ENCODE measurements at places on chromosomes 3 and 15.

GRCh38 chr3:59783468-59783988 lies 733.7 kb upstream of the CFAP20DC start:
- DNase-seq, result no peak

GRCh38 chr3:12479919-12480427 lies 4.3 kb upstream of the TSEN2 start:
- DNase-seq, result peak; percentile 42

GRCh38 chr15:75158402-75158801 lies 43.3 kb upstream of the C15orf39 start:
- no peak for DNase-seq

GRCh38 chr3:124202754-124203153 lies 210.8 kb upstream of the ROPN1 start:
- DNase-seq, result no peak

DNA sequence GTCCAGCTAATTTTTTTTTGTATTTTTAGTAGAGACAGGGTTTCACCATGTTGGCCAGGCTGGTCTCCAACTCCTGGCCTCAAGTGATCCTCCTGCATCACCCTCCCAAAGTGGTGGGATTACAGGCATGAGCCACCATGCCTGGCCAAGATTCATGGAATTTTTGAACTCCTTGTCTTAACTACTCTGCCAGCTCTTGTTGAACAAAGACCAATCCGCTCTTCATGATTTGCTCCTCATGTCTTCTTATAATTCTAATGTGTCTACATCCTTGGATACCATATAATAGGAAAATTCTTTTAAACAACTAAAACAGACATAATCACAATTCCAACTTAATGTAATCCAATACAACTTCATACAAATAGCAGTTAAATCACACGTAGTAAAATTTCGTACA lies 21.3 kb downstream of the UBA5 start:
- no peak for DNase-seq

GRCh38 chr15:45862034-45862433 lies 227.2 kb downstream of the SQOR start:
- DNase-seq, result no peak

GRCh38 chr3:81863756-81864155 lies 102.3 kb upstream of the GBE1 start:
- no peak for DNase-seq

GRCh38 chr15:31815411-31816155 lies 214.7 kb upstream of the CHRNA7 start:
- no peak for DNase-seq

DNA sequence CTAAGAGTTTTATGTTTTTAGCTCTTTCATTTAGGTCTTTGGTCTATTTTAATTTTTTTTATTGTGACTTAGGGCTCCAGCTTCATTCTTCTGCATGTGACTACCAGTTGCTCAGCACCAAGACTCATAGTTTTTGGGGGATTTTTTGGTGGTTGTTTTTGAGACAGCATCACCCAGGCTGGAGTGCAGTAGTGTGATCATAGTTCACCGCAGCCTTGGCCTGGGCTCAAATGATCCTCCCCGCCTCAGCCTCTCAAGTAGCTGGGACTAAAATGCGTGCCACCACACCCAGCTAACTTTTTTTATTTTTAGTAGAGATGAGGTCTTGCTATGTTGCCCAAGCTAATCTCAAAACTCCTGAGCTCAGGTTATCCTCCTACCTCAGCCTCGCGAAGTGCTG lies 19.4 kb downstream of the CDV3 start:
- no peak for DNase-seq

DNA sequence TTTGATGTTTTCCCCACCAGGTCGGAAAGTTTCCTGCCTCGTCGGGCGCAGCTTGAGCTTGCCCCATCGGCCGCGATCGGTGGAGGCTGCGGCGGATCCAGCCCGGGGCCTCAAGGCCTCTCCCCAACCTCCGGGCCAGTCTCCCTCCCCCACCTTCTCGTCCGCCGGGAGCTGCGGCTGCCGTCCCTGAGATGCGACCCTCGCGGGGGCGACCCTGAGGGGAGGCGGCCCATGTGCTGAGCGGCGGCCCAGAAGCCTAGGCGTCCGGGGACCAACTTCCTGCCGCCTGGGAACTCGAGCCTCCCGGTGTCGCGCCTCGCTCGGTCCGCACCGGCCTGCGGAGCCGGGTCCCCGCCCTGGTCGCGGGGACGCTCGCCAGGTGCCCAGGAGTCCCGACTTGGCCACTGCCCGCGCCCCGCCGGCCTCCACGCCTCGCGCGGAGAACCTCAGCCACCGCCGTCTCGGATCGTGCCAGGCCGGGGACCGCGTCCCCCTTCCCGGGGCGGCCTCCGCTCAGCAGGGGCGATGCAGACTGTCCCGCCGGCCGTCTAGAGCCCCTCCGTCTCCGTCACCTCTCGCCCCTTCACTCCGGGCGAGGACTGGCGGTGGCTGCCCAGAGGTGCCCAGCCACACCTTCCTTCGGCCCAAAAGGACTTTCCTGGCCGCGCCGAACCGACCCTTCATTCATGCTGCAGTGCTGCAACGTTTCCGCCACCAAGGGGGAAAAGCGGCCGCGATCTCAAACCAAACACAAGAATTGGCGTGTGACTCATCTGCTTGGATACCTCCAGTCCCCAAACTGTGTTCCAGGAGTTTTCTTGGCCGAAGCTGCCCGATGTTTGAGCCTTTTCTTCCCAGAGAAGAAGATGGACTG lies 656 bp downstream of the SLMAP start:
- no peak for DNase-seq

GRCh38 chr3:23241256-23241655 lies 38.1 kb downstream of the UBE2E2 start:
- no peak for DNase-seq

DNA sequence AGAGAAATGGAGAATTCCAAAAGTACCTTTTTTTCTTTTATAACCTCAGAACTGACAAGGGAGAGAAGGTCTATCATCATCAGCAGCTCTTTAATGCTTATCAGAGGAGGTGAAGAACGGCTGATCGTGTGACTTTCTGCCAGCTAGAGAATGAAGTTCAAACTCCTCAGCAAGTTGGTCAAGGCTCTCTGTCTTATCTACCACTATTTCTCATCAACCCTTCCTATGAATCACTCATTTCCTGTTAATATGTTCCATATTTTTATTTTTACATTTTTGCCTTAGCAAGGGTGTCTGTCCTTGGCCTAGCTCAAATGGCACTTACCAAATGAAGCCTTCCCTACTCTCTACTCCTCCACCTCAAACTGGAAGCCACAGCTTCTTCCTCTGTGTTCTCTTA lies 73.1 kb upstream of the TSPAN3 start:
- no peak for DNase-seq

Measured in SIG-M5 (cell line).